ENCODE measurements at places on chromosomes 11 and 22. TPM values are rescaled to one million over a fixed set of nuclear protein-coding genes. Genes with fewer than 3 reads are reported as not detected.

Gene B4GALNT4
- 0.42 TPM for total RNA-seq

Gene FAM180B
- not detected for total RNA-seq

DNA sequence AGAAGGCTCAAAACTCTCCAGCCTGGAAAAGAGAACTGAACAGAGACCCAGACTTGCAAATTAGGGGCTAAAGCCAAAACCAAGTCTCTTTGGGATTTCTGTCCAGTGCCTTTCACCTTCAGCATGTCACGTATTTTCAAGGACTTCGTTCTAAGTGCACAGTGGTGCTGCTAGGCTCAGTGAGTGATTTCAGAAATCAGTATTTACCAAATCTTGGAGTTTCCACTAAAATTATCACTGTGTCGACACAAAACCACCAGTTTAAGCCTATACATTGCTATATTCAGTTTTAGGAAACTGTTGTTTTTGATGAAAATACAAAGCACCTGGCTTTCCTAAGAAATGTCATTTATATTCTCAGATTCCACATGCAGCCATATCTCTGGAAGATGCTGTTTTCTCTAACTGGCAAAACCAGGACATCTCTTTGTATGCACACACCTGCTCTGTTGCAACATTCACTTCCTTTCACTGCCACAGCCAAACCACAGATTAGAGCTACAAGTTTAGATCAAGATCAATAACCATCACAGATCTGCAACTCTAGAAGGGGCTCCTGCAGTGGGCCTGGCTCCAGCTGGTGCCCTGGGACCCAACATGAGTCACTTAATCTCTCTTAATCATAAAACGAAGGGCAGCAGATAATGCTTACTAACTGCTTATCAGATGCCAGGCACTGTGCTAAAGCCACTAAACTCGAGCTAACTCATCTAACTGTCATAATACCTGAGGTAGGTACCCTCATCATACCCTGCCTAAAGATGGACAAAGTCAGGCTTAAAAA, 22.3 kb downstream of the SMCO4 start:
- no peak for DNase-seq

Gene C11orf86
- not detected for total RNA-seq

GRCh38 chr22:44595841-44596341, 97.9 kb upstream of the RTL6 start:
- no peak for DNase-seq

GRCh38 chr11:37502202-37502601, 904.2 kb upstream of the RAG2 start:
- no peak for DNase-seq

GRCh38 chr22:38431266-38432010, 23.6 kb downstream of the KCNJ4 start:
- no peak for DNase-seq

Gene ENTHD1
- not detected for total RNA-seq

DNA sequence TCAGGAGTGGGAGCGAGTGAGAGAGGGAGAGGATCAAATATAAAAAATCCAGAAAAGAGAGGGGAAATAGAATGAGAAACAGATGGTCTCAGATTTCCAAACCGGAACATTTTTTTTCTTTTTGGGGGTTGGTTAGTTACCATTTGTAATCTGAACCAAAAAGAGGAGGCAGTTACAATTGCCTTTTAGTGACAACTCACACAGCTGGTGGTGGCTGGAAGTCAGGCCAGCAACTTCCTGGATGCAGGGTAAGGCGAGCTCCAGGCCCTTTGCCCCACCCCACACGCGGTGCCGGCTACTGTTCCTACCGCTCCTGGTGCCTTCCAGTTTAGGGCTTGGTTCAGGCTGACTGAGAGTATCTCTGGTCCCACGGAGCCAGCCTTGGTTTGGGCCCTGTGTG, 21.0 kb upstream of the UBASH3B start:
- no peak for DNase-seq

DNA sequence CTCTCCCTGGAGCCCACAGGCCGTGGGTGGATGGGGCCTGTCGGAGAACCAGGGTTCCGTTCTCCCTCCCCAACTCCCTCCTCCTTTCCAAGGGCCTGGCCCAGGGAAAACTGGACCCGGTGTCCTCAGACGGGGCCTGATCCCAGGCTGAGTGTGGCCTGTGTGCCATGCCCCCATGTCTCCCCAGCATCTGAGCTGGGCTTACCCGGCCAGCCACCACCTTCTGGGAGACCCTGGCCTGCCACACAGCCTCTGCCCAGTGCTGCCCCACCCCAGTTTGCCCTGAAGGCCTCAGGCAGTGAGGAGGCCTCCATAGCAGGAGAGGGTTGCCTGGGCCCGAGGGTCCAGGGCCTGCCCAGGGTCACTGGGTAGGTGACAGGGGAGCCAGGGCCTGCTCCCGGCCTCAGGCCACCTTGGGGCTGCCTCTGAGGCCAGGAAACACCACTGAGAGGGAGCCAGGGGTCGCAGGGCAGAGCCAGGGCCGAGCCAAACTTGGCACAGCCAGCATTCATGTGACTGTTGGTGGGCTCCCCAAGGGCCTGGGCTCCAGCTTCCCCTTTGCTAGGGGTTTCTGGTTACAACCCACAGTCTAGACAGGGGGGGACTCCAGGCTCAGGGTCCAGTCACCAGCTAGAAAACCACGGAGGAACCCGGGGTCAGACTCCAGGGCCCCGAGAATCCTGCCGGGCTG, 590 bp upstream of the IFITM10 start:
- DNase-seq: no peak

DNA sequence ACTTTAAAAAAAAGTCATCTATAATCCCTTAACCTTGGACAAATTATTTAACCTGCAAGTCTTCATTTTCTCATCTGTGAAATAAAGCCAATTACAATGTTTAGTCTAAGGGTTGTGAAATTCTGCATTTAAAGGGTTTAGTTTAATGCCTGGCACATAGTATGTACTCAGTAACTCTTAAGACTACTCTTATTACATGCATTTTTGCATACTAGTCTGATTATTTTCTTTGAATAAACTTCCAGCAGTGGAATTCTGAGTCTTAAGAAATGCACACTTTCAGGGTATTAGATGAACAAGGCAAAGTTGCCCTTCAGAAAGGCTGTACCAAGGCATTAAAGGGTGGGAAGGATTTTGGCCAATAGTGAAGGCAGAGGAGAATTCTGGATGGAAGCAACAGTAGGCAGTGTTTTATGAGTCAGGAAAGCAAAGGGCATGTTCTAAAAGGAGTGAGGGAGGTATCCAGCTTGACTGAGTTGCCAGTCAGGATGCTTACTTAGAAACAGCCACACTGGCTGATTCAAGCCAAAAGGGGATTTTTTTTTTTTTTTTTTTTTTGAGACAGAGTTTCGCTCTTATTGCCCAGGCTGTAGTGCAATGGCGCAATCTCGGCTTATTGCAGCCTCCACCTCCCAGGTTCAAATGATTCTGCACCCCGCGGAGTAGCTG, 50.5 kb downstream of the SWAP70 start:
- DNase-seq: no peak

- DNase-seq: no peak
Observed at GRCh38 chr11:100302824-100303223, 384.3 kb upstream of the ARHGAP42 start.

Gene XKR3
- total RNA-seq: not detected

- no peak for DNase-seq
Observed at GRCh38 chr22:27719036-27719347, 82.6 kb downstream of the MN1 start.

DNA sequence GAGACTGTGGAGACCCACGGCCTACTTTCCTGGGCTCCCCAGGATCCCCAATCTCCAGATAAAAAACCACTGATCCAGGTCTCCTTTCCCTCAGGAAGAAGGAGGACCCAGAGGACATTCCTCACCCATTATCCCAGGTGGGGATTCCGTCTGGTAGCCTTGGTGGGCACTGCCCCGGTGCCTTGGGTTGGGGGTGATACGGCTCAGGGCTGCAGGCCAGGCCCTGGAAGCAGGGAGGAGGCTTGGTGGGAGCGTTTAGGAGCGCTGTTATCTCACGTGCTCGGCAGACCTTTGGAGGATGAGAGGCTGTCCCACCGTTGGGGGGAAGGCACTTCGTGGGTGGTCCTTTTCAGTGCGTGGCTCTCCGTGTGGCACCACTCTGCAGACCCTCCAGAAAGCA, 926.3 kb downstream of the BRD1 start:
- peak; percentile 10 for DNase-seq

- DNase-seq: no peak
Observed at GRCh38 chr11:121931748-121932352, 184.2 kb downstream of the BLID start.

DNA sequence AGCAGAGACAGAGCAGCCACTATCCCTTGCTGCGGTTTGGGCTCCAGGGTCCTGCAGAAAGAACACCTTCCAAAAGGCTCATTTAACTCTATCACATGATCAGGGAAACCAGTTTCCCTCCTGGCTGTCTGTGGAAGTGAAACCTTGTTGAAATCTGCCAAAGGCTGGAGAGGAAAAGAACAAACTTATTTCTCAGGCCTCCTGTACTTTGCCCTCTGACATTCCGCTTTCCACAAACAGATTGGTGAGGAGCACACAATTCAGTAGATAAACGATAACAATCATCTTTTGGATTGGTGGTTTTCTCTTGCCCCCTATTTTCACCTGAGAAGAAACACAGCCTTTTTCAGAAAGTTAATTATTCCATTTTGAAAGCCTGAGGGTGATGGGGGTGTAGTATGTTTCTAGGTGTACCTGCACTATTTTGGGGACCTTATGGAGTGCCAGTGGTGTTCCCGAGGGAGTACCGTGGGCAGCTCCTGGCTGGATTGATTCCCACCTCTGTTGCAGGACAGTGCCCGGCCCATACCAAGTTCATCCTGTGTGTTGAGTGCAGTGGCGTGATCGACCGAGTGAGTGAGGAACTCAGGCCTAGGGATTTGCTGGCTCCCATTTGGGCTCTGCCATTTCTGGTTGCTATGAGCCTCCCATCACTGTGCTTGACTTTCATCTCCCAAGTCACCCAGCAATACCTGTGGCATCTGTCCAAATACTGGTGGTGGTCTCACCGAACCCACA, 102.0 kb downstream of the TBC1D22A start:
- DNase-seq: no peak

DNA sequence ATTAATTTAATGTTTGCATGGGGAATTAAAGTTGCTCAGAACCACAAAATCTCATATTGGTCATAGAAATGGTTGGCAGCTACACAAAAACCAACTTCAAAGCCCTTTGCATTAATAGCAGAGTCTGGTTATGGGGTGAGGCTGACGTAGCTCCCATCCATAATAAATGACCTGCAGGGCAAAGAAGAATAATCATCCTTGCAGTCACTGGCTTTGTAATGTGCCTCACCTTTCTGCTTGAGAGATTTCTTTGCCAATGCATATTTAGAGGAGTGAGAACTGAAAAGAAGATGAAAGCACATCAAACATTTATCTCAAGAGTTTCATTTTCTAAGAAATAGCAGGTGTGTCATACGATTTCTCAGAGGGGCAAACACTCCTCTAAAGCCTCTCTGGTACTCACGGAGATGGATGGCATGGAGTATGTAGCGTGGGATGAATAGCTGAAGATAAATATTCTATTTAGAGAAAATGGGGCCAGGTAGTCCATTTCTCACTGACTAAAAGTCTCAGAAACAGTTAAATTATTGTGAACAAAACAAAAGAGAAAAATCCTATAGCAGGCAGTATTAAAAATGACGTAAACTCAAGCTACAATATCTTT, 1491.9 kb downstream of the FAM181B start:
- no peak for DNase-seq

DNA sequence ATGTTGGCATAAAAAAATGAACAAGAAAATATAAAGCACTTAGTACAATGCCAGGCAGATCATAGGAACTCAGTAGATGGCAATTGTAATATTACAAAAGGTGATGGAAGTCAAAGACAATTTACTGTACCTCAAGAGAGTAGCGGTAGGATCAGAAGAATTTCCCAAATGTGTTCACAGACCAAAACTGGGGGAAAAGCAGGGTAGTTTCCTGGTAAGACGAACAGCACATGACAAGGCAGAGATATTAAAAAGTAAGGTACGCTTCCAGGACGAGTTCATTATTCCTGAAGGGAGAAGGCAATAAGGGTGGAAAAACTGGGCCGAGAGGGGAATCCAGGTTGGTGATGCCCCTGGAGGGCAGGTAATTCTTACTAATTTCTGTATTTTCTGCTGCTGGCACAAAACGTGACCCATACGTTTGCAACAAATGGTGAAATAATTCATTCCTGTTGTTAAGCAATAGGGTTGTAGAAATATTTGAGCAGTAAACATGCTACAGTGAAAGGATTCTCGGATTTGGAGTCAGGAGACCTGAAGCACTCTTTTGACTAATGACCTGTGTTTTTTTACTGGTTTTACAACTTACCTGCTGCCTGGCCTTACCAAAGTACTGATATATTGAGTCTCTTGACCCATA, 786 bp upstream of the ANKRD42 start:
- DNase-seq: no peak

Gene NLRX1
- total RNA-seq: 12.0 TPM

- DNase-seq: no peak
Observed at GRCh38 chr11:79609511-79609910, 168.7 kb upstream of the TENM4 start.

GRCh38 chr22:32286290-32286840, 31.2 kb upstream of the SLC5A4 start:
- DNase-seq: no peak

Gene VPREB1
- total RNA-seq: 1.1 TPM

Gene CABP4
- total RNA-seq: 2.9 TPM

DNA sequence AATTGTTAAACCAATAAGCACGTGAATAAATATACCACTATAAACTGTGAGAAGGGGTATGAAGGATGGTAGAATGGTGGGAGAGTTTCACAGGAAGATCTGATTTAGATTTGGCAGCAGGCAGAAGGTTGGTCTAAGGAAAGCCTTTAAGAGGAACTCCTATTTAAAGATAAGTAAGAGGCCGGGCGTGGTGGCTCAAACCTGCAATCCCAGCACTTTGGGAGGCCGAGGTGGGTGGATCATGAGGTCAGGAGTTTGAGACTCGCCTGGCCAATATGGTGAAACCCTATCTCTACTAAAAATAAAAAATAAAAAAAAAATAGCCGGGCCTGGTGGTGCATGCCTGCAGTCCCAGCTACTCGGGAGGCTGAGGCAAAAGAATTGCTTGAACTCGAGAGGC, 45.8 kb upstream of the CXCR5 start:
- DNase-seq: no peak

GRCh38 chr11:117197516-117198456, 1.4 kb upstream of the TAGLN start:
- no peak for DNase-seq

Data from liver (tissue), 10 donors.